Naive thymus-derived CD8-positive, alpha-beta T cell (primary cell): ENCODE measurements at places on chromosomes 13 and 19.

DNA sequence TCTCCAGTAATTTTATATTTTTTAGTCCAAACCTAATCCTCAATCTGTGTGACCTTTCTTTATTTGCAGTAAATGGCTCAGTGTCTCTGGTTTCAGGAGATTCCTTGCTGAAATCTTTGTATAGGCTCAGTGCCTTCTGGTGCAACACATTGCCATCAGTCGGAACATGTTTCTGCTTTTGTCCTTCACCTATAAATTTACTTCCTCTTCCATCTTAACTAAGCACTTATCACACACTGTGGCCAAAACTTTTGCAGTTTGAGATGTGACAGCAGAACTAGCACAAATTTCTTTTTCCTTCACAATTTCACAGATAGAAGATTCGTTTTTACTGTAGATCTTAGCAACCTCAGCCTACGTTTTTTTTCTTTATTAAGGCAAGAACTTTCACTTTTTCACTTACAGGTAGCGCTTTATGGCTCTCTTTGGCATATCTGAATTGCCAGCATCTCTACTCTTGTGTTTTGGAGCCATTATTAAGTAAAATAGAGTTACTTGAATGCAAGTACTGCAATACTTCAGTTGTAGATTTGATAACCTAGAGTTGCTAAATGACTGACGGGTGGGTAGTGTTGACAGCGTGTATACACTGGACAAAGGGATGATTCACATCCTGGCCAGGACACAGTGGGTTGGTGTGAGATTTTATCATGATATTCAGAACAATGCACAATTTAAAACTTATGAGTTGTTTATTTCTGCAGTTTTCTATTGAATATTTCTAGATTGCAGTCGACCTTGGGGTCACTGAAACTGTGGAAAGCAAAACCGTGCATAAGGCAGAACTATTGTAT, 44.3 kb downstream of the NDFIP2 start:
- no peak for DNase-seq

GRCh38 chr13:27360562-27360961, 63.9 kb upstream of the GTF3A start:
- DNase-seq = no peak

- no peak for DNase-seq
These were observed 12.9 kb downstream of the EEF1AKMT1 start for GRCh38 chr13:20760872-20761271.

DNA sequence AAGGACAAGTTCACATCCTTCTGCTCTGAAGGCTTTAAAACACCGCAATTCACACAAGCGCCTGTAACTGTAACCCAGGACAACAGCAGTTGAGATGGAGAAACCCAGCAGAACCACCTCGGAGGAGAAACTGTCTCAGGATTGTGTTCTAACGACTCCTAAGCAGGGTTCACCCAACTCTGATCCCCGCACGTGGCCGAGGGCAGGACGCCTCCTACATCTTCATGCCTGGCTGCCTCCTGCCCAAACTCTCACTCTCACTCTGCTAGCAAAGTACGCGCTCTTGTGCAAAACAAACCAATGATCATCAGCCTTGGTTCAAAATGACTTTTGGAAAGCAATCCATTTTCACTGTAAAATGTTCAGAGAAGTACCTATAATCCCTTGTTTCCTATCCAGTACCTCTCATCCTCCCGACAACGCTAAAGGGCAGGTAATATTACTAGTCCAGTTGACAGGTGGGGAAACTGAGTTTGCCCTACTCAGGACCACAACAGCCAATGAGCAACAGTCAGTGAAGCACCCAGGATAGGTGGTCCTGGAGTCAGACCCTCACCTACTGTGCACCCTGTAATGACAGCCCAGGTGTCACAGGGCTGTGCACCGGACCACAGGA, 25.6 kb downstream of the EPS15L1 start:
- DNase-seq = no peak

- no peak for DNase-seq
These were observed 16.0 kb downstream of the TMEM272 start for GRCh38 chr13:51828730-51829567.

DNA sequence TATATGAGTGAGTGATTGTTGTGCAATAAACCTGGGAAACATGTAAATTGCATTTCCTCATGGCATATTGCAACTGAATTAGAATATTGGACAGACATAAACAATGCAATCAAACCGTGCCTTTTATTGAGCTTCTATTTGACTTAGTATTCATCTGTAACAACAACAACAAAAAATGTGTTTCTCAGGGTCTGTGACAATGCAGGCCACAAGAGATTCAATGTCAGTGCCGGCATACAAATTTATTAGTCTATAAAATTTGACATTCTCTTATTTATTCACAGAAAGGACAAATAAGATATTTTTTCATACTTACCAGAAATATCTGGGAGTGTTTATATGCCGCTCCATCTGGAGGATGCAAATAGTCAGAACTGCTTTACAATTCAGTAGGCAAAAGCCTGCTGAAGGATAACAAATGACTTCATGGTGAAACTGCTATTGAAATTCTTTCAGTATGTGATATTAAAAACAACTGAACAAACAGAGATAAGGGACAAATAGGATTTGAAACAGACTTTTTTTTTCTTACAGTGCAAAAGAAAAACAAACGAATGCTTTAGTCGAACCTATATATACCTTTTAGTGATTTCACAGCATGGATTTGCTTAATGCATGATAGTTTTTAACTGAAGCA, 77.2 kb downstream of the DACH1 start:
- no peak for DNase-seq

DNA sequence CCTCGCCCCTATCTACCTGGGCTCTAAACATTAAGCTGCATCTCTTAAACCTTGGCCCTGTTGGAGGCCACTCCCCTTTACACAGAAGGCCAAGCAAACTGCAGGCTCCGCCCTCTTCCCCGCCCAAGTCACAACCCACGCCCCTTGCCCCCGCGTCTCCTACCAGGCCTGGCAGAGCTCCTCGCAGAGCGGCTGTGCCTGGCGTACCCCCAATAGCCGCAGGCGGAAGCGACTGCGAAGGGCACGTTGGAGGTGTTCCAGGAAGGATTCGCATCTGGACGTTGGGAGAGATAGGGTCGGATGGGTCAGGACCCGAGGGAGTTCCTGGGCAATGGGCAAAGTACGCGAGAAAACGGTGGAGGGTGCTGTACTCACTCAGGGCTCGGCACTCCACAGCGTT, 5.9 kb downstream of the RTBDN start:
- no peak for DNase-seq

GRCh38 chr19:32471095-32471494, 65.5 kb downstream of the DPY19L3 start:
- DNase-seq = no peak

DNA sequence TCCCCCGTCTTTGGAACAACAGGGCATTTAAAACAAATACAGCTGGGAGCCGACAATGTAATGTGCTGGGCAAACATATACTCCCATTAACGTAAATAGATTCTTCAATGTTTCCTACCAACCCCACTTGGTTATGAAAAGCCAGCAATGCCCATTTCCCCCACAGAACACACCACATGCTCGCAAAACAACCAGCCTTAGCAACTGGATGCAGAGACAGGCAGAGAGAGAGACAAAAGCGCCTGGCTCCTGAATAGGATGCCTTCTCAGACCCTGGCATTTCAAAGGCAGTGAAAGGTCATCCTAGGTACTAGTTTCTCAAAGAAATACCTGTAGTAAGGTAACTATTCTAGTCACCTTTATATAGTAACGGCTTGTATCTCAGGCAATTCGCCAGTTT, 462.9 kb downstream of the ITGBL1 start:
- DNase-seq = no peak

DNA sequence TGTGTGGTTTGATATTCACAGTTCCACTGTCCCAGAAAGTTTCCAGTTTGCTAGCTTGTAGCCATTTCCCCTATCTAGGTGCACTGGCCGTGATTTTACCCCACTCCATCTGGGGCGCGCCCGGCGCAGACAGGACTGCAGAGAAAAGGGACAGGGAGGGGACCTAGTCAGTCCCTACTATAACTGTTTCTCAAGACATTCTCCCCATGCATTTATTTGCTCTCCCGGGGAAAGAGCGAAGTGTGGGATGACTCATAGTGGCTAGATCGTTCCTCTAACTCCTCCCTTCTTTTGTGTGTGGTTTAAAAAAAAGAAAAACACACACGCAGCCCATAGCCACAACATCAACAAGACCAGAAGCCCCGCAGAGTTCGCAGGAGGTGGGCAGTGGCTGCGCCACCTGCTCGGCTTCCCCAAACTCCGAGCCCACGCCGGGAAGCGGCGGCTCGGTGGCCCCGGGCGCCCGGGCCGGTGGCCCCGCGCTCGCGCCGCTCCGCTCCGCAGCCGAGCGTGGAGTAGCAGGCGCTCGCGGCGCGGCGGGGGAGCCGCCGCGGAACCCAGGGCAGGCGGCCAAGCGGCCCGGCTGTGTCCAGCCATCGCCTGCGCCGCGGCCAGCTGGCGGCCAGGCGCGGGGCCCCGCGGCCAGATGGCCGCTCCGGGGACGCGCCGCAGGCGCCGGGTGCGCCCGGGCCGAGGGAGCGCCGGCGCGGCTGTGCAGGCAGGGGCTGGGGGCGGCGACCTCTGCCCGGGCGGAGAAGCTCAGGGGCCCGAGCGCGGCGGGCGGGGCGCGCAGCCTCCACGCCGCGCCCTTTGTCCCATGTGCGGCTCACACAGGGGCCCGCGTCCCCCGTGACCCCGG, 653 bp downstream of the TMTC4 start:
- peak; percentile 33 for DNase-seq

- no peak for DNase-seq
These were observed 159.9 kb downstream of the USP12 start for GRCh38 chr13:27011661-27012060.

DNA sequence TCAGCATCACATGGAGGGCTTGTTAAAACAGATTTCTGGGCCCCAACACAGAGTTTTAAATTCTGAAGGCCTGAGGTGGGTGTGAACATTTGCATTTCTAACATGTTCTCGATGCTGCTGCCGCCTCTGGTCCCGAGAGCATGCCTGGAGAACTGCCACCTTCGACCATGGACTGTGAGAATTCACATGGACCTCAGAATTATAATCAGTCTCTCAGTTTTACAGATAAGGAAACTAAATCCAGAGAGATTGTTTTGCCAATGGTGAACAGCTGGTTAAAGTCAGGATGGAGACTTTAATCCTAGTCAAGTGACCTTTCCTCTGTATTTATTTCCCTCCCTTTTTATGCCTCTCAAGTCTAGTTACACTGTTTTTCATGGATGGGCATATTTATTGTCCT, 14.7 kb downstream of the ALOX5AP start:
- no peak for DNase-seq

DNA sequence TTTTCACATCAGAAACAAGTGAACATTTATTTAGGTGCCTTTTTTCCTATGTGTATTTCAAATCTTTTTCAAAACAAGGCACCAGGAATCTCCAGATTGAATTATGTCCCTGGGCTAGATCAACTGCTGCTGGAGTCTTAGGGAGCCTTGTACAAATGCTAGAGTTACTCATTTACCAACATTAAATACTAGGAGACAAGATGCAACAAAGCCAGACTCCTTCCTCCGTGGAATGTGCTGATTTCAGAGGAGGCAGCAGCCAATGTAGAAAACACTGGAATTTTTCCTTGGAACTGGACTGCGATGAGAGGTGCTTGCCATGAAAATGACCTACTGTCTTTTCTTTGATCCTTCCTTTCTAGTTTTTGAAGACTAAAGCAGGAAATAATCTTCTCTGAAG, 1514.7 kb upstream of the MIR17HG start:
- DNase-seq = no peak

DNA sequence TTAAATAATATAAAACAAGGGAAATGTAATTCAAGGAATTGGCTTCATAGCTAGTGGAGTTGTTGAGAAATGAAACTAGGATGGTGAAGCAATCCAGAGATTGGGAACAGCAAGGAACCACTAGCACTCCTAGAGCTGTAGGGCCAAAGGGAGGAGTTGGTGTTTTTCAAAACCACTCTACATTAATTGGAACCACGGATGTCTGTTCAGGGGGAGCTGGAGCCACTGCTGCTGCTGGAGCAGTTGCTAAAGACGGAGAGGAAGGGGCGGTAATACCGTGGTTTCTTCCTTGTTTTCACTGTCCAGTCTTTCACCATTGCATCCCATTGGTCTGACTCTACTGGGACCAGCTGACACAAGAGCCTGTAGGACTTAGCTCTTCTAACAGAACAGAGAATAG, 8.5 kb downstream of the DNAJC15 start:
- no peak for DNase-seq

- DNase-seq = no peak
These were observed 67.7 kb downstream of the DACH1 start for GRCh38 chr13:71799324-71799723.

- DNase-seq = no peak
These were observed 64.1 kb downstream of the TPT1 start for GRCh38 chr13:45276913-45277312.

DNA sequence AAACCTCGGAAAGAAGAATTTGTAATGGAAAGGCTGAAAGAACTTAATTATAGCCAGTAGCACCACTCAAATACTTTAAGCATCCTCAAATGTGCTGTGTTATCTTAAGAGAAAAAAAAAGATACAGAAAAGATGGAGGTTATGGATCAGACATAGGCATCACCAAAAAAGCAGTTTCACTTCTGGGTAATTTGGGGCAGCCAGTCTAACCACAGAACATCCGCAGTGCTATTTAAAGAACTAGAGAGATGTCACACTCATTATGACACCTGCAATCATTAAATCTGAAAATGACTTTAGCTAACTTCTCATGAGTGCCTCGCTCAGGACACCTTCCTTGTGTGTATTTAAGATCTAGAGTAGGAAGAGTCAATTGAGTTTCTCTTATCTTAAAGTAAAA, 211.8 kb downstream of the RBM26 start:
- peak; percentile 17 for DNase-seq

DNA sequence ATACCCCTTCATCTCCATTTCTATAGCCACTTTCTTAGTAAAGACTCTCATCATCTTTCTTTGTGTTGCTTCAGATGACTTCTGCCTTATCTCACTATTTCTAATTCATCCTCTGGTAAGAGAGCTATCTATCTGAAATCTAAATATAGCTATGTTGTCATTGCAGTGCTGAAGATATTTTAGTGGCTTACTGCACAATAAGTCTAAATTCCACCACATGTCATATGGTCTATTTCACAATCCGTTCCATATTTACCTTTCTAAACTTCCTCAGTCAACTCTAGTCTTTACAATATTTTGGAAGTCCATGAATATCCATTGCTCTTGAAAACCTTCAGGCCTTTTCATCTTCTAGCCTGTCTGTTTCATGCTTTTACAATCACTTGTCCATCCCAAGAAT, 465.1 kb upstream of the SLC10A2 start:
- no peak for DNase-seq
